ENCODE measurements at places on chromosomes 4 and X.

- DNase-seq: no peak
These were observed 115.0 kb downstream of the AGTR2 start for GRCh38 chrX:116285501-116285900.

- no peak for DNase-seq
These were observed 135.7 kb downstream of the GPC3 start for GRCh38 chrX:133849676-133850075.

DNA sequence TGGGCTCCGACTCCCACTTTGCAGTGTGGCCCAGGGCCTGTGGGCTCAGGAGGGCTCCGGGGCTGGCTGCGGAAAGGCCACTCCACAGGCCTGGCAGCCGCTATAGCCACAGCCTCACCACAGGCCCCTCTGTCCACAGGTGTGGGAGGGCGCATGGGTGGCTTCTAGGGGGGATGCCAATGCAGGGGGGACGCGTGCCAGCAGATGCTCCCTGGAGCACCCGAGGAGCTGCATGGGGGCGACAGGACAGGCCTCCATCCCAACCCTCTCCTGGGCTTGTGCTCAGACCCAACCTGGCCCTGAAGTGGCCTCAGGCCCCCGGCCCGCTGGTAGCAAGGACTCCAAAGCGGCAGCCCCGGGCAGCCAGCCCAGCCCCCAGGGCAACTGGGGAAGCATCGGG, 8.0 kb downstream of the BGN start:
- DNase-seq: no peak

DNA sequence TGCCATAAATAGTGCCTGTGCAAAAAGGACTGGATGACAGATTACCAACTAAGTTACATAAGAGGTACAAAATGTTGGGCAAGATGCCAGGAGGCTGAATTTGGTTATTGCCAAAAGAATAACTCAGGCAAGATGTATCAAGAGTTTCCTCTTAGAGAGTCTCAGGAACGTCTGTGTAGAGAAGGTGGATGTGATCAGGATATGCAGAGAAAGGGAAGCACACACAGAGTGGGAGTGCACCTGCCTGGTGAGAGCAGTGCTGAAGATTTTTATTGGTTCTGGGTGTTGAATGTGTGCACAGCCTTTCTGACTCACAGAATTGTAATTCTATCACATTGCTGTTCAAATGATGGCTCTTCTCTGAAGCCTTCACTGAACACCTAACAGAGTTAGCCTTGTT, 156.8 kb upstream of the HS3ST1 start:
- DNase-seq: no peak

DNA sequence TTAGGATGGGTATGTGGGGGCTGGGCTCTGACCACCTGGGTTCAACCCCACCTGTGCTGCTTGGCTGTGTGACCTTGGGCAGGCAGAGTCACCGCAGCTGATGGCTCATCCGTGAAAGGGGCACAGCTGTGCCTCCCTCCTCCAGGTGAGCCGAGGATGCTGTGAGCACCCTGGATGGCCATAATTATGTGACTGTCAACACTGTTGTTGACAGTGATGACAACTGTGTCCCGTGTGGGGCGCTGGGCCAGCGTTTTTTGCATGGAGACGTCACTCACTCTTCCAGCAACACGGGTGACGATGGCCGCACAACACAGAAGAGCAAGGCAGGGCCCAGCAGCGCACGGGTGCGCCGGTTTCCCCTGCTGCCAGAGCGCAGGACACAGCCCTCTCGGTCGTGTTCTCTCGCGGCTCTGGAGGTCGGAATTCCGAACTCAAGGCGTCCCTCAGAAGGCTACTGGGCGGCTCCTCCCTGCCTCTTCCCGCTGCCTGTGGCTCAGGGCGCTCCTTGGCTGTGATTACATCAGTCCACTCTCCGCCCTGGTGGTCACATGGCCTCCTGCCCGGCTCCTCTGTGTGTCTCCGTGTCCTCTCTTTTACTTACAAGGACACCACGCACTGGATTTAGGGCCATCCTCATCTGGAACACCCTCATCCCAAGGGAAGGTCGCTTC, 1.3 kb downstream of the SH3TC1 start:
- DNase-seq: peak; percentile 56

GRCh38 chr4:105594099-105595010, 41.9 kb downstream of the ARHGEF38 start:
- DNase-seq: no peak

- DNase-seq: no peak
These were observed 94.0 kb upstream of the ATP8A1 start for GRCh38 chr4:42750856-42751255.

DNA sequence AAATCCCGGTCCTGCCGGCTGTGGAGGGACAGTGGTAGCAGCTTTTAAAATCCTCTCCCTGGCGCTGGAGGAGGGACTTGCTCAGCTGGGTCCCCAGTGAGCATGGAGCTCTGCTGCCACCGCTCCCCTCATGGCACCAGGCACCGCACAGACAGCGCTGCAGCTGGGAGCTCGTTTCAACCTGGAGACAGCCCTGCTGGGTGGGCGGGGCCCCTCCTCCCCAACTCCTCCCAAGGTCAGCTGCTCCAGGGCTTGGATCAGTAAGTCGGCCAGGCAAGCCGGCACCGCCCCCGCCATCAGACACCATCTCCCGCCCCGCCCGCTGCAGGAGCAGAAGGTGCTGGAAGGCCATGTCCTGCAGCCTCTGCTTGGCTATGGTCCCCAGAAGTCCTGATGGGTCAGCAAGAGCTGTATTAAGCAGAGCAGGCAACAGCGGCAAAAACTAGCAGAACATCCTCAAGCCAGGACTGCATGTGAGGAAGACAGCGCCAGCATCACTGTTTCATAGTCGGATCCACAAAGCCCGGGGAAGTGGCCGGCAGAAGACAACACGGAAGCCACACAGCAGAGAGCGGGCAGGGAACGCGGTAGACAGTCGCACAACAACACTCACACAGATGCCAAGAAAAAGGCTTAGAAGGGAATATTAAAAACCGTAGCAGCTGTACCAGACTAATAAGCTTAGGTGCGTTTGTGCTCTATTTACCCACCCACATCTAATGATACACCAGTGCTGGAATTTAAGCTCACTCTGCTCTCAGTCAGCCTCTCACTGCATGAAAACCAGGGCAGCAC, 16.2 kb downstream of the ZFYVE28 start:
- no peak for DNase-seq

GRCh38 chrX:118637997-118638396, 89.4 kb upstream of the IL13RA1 start:
- DNase-seq: no peak

GRCh38 chr4:26812049-26812714, 48.5 kb upstream of the STIM2 start:
- DNase-seq: no peak

DNA sequence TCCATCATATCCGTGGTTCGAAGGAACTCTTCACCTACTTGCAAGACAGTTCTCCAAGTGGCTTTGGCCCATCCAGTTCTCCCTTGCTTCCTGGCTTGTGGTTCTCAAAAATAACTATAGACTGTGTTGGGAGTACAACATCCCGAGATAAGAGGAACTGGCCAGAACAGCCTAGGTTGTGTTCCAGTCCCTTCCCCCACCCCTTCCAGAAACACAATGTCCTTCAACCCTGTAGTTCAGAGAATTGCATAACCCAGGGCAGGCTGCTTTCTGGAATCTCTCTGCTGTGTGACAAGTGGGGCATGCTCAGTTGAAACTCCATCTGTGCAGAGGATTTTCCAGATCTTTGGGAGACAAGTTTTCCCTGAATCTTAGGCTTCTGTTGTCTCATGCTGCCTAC, 206.5 kb downstream of the PCDH10 start:
- DNase-seq: no peak

- no peak for DNase-seq
These were observed 187.5 kb downstream of the NSUN7 start for GRCh38 chr4:40937140-40937725.

DNA sequence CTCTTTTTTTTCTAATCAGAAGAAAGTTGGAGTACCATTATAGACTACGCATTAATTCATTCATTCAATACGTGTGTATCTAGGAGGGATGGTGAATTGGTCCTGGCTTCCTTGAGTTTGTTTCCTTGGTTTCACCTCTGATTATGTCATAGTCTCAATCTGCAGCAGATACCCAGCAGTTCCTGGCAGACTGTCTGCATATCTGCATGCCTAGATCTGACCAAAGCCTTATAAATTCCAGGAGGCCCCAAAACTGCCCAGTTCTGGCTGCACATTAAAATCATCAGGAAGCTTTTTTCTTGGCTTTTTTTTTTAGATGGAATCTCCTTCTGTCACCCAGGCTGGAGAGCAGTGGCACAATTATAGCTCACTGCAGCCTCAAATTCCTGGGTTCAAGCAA, 27.2 kb upstream of the SLC34A2 start:
- DNase-seq: no peak

DNA sequence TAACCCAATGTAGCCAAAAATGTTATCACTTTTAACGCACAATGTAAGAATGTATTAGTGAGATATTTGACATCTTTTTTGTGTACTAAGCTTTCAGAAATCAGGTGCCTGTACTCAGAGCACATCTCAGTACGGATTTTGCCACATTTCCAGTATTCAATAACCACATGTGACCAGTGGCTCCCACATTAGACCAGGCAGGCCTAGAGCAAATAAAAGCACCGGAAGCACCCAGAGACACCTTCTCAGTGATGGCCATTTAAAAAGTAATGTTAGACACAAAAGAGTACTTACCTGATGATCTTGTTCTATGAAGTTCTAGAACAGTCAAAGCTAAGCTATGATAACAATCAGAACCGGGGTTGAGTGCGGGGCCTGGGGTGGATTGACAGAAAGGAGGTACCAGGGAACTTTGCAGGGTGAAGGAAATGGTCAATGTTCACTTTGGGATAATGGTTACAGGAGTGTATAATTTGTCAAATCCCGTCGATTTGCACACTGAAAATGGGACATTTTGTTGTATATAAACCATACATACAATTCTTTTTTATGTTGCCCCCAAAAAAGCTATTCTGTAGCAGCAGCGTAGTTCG, 1.2 kb downstream of the CTPS2 start:
- no peak for DNase-seq

DNA sequence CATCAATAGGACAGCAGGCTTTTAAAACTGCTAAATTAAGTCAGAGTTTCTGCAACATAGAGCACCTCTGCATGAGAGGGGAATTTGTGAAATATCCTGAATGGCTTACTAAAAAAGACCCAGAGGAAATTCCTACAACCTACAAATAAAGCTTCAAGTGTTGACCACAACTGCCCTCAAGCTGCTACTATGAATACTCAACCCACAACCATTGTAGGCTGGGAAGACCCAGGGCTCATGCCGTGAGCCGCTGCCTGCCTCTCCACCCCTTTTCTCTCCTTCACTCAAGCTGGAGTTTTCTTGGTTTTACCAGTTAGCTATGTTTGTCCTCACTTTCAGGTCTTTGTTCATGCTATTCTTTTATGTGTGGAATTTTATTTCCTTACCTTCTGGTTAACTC, 151.6 kb downstream of the EMCN start:
- no peak for DNase-seq

- DNase-seq: no peak
These were observed 93.6 kb downstream of the TASL start for GRCh38 chrX:30483996-30484395.

GRCh38 chrX:20080277-20080676, 36.4 kb downstream of the MAP7D2 start:
- DNase-seq: no peak

DNA sequence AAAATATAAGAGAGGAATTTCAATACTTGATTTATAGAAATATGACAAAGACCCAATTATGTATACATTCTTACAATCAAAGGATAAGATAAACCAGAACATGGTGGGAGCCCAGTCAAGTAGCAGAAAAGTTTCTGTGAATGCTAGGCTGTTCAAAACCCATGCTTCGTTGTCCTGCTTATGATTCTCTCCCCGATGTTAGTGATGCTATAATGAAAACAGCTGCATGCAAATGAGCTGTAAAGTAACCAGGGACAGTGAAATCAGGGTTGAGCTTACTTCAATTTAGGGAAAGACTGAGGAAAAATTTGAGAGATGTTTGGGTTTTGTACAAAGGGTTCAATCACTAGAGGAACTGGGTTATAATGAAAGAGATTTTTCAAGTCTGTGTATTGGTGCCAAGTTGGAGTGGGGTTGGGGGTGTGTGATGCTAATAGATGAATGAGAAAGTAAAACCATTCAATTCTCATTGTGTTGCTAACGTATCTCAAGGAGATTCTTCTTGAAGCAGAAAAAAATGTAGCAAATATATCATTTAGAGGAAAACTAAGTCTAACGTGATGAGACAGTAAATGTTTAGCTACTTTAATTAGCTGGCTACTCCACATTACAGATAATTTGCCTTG, 59.3 kb upstream of the PPP1R2C start:
- no peak for DNase-seq

DNA sequence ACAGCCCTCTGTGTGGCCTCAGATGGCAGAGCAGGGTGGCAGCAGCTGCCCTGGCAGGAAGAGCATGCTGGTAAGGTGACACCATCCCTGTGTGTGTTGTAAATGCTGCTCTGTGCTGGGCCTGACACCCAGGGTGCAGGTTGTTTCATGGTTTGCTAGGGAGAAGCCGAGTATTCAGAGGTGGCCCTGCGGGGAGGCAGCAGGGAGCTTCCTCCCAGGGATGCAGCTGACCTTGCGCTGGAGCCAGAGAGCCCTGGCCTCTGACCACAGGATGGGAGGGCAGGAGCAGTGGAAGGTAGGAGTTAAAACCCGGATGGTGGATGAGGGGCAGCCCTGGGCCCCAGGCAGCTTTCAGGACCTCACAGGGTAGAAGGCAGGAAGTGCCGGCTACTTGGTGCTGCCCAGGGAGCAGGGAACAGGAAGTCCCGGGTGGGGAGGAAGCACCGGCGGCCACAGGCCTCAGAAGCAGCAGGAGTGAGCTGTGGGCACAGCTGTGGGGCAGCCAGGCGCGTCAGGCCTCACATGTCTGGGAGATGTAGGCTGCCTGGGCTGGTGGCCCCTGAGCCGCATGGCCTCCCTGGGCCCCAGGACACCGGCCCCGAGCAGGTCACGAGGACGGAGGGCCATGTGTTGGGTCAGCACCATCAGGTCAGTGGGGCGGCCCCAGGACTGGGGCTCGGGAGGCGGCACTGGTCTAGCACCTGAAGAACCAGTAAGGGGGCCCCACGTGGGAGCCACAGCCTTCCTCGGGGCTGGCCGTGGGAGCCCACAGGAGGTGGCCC, 19.1 kb downstream of the SH3BP2 start:
- peak; percentile 46 for DNase-seq

DNA sequence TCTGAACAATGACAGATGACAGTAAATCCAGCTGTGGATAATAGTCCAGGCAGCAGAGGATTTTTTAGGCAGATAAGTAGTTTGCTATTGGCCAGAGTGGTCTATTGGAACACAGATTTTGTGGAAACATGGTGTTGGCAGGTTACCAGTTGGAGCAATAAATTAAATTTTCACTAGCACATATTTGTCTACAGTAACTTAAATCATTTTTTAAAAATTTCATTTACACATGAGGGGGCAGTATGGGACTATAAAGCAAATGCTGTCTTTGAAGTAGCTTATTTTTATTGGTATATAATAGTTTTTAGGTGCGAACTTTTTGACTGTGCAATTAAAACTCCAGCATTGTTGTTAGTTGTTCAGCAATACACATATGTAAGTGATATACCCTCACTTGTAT, 289.8 kb downstream of the ARHGAP10 start:
- no peak for DNase-seq

- DNase-seq: no peak
These were observed 3.8 kb upstream of the NSG1 start for GRCh38 chr4:4383085-4383484.

GRCh38 chr4:26468283-26468949, 21.9 kb downstream of the CCKAR start:
- DNase-seq: no peak
